ENCODE measurements at places on chromosomes 1 and 21.

- DNase-seq = no peak
These were observed 57.0 kb downstream of the DISP3 start for GRCh38 chr1:11535761-11536572.

GRCh38 chr1:32989160-32990050, 24.8 kb upstream of the RNF19B start:
- DNase-seq = peak; percentile 98

DNA sequence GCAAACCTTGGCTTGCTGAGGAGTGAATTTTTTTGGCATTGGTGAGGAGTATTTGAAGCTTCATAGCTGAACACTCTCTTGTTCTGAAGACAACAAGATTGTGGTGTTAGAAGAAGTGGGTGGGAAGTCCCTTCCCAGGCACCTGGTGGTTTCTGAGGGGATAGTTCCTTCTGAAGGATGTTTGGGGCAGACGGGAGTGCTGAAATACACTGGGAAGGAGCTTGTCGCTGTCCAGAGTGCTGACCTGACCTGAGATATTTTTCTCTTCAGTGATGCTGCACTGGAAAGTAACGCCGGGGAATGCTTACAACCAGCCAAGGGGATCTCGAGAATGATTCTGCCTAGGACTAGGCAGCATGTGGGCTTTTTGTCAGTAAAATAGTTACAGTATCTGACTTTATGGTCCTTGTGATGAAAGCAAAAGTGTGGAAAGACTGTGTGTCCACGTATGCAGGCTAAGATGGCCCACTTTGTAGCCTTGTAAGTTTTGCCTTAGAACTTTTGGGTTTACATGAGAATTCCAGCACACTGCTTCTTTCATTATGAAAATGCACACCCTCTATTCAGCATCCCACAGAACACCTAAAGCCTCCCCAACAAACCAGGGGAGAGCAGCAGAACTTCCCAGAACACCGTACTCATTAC, 33.1 kb upstream of the NFASC start:
- DNase-seq = peak; percentile 63

GRCh38 chr1:25183126-25183980, 48.9 kb downstream of the SYF2 start:
- no peak for DNase-seq
